A172 (cell line): ENCODE measurements at places on chromosomes 1 and 21. TPM values are rescaled to one million over a fixed set of nuclear protein-coding genes. Genes with fewer than 3 reads are reported as not detected.

DNA sequence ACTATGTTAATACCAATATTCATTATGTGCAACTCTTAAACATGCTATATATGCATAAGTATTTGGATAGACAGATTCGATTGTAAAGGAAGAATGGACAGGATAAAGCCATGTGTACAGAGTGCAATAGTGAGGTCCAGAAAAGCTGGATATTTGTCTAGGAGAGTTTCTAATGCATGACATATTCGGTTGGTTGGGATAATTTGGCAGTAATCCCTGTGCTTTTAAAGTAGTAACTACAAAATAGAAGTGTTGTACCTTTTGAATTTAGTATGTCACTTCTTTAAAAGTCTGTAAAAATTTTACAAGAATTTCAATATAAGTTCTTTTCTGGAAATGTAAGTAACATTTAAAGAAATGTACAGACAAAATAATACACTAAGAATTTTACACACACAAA is 774.5 kb downstream of the USP25 start:
- no peak for DNase-seq

LRRC7 gene
- 0.28 and 0.43 TPM in 2 replicates for total RNA-seq

DPYD gene
- 25.0 and 30.7 TPM in 2 replicates for total RNA-seq

GRCh38 chr1:192615055-192615454 is 20.9 kb upstream of the RGS13 start:
- no peak for DNase-seq

DNA sequence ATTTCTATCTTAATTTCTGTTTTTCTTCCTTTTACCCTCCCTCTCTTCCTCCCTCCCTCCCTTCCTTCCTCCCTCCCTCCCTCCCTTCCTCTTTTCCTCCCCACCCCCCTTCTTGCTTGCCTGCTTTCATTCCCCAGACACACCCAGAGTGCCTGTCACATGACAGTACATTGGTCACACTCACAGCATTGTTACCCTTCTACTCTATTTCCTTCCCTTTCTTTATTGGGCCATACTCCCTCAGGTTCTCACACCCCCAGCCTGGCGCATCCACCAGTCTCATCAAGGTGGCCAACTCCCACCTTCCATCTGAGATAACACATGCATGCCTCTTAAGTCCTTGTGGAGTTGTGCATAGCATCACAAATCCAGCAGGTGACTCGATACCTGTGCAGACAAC is 10.9 kb downstream of the TMPRSS3 start:
- no peak for DNase-seq

GRCh38 chr21:38307771-38308531 is 51.2 kb downstream of the KCNJ15 start:
- DNase-seq: no peak

PLCH2 gene
- total RNA-seq: 0.05 TPM in 1 of 2 replicates, not detected in the other

TMEM54 gene
- total RNA-seq: 47.5 and 76.9 TPM in 2 replicates

- no peak for DNase-seq
Observed at GRCh38 chr1:185480545-185480944, 163.5 kb upstream of the IVNS1ABP start.

DNA sequence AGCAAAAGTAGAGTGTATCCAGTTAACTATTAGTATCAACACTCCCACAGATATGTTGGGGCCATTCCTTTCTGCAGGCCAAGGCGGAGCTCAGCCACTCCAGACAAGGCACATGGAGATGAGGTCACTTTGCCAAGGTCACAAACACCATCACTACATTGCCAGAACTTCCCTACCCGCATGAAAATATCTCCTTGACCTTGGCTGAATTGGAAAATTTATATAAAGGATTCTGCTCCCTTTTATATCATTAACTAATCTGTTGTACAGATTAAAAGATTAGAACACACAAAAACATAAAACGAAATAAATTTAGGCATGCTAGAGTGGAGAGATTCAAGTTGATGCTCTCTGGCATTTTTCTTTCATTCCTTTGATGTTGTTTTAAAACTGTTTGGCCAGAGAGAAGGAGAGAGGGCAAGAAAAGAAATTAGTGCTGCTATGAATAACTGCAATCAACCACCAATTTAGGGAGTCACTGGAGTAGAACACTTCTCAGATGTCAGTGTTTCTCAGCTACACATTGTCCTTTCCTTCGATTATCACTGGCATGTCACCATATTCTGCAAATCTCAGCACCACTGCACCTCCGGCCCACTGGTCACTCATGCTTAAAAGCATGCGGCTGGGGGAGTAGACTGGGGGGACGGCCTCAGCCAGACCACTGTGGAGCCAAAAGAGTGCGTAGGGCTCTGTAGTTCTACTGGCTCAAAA is 78.7 kb upstream of the ATP1B1 start:
- DNase-seq: no peak

- peak; percentile 19 for DNase-seq
Observed at GRCh38 chr1:93346421-93346993, 800 bp downstream of the DR1 start.

SYCP1 gene
- not detected in 2 replicates for total RNA-seq

DNA sequence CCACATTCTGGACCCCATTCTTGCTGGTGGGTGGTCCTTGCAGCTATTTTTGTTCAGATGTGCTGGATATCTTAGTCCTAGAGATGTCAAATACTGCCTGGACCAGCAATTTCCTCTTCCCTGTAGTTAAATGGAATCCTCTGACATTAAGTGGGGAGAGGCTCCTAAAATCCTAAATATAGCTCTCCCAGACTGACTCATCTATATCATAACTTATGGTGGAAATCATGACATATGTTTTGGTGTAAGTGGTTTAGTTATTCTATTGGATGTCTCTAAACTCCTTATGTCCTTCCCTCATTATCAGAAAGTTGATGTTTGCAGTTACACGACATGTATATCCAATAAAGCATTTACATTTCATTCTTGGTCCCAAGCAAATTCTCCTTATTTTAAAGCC is 73.1 kb downstream of the KCNJ6 start:
- no peak for DNase-seq

PCP4 gene
- 0.67 TPM in 1 of 2 replicates, not detected in the other for total RNA-seq

DNA sequence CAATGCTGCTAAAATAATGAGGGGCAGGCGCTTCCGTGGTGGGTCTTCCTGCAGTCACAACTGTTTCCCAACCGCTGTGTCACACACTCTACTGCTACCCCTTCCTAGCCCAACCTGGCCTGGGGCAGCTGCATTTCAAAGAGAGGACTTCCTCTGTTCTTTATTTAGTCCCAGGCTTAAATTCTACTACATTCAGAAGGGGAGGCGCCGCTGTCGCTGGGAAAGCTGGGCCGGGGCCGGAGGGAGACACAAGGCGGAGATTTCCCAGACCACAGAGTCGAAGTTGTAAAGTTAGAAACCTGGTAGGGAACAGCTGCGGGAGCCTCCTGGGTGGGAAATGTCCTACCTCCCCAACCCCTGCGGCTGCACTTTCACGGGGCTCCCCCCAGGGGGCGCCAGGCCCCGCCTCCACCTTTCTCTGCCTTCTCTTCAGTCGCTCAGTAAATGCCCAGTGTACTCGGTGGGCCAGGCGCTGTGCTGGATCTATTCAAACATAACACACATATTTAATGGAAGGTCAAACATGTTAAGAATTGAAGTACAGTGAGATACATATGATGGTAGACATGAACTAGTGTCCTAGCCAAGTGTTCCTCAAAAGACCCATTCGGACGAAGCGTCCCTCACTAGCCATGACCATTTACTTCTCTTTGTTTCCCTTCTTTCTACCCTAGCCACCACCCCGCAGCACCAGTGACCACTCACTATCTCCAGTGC is 23.1 kb downstream of the DYRK3 start:
- no peak for DNase-seq

DNA sequence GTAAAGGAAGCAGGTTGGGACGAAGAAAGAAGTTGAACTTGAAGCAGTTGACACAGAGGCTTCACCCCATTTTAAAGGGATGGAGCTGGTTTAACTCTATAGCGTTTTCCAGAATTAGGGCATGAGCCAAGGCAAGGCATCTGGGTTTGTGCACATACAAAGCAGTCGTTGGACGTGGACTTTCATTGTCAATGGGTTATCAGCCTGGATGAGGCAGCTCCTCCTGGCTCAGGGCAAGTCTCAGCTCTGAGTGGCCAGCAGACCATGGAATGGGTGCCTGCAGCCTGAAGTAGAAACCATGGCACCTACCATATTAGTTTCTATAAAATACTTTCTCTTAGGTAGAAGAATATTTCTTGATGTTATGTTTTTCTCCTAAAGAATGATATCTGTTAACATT is 163.8 kb upstream of the KCNK2 start:
- no peak for DNase-seq

AHCTF1 gene
- 53.6 and 63.7 TPM in 2 replicates for total RNA-seq

GRCh38 chr1:23114424-23115079 is 54.1 kb downstream of the LUZP1 start:
- no peak for DNase-seq

DNA sequence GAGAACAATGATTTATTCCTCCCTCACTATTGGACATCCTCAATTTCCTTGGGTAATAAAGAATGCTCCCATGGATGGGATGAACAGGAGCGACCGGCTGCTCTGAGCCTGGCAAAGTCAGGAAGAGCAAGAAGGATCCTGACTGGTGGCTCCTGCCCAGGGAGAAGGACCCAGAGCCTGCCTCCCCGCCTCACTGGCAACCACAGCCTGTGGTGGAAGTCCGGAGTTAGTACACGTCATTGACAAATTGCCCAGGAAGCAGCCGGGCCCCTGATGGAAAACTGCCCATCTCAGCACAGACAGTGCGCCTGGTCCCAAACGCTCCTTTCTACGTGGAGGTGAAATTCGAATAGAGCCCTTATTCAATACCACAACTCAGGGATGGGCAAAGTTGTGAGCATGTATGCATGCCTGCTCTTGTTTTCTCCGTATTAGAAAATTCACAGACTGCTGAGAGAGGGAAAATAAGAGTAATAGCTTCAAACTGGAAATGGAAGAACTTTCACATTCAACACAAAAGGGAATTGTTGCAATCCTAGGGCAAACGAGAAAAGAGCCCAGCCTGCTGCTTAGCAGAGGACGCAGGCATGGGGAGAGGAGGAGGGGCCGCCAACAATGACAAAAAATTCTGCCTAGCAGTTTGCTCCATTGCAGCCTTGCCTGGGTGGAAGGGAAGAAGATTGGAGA is 397.1 kb upstream of the VAMP3 start:
- DNase-seq: no peak
